ENCODE measurements at places on chromosomes 12 and 14.
A peak's percentile ranks its signal among the peaks of the same experiment; 100 is the strongest.

- no peak for DNase-seq
Measured at GRCh38 chr12:31206038-31206670, 119.8 kb downstream of the SINHCAF start.

- no peak for DNase-seq
Measured at GRCh38 chr14:99042381-99043266, 229.4 kb downstream of the BCL11B start.

- DNase-seq = no peak
Measured at GRCh38 chr12:68327896-68328295, 4.3 kb downstream of the MDM1 start.

- DNase-seq = no peak
Measured at GRCh38 chr12:125579916-125580315, 514.7 kb downstream of the AACS start.

- DNase-seq = no peak
Measured at GRCh38 chr14:37583358-37584210, 11.5 kb downstream of the FOXA1 start.

GRCh38 chr12:68910128-68910527 is 22.8 kb downstream of the CPM start:
- no peak for DNase-seq

- no peak for DNase-seq
Measured at GRCh38 chr12:67046062-67046461, 223.1 kb upstream of the CAND1 start.

- no peak for DNase-seq
Measured at GRCh38 chr12:89769483-89769818, 60.8 kb upstream of the ATP2B1 start.

DNA sequence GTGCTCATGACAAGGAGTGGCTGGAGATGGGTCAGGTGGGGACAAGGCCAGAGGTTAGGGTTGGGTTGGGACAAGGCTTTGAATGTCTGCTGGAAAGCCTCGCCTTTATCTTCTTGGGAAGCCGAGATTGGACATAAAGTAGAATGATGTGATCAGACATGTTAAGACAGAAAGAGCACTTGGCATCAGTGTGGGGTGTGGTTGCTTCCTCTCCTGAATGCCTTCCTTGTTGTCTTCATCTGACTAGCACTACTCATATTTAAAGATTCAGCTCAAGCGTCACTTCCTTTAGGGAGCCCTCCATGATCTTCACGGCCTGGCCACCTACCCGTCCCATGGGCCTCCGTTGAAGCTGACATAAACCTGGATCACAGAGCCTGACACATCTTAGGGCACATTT is 14.8 kb upstream of the C12orf75 start:
- DNase-seq = no peak

- no peak for DNase-seq
Measured at GRCh38 chr12:56836800-56837663, 73.9 kb downstream of the HSD17B6 start.

GRCh38 chr12:92434607-92435025 is 268.2 kb upstream of the PLEKHG7 start:
- no peak for DNase-seq

- DNase-seq = no peak
Measured at GRCh38 chr12:83323866-83324265, 637.2 kb downstream of the TMTC2 start.

DNA sequence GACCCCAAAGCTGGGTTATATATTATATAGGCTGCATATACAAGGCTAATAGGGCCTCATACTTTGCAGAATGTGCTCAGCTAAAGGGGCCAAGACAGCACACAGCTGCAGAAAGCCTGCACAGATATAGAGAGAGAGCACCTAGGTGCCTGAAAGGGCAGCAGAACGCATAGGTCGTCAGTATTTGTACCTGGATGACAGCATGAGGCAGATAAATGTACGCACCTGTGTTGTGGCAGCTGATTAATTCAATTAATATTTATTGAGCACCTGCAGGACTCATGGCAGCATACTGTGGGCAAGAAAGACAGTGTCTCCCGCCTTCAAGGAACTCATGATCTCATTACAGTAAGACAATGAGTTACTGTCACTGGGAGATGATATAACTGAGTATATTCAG is 33.4 kb downstream of the SPTB start:
- DNase-seq = no peak

- no peak for DNase-seq
Measured at GRCh38 chr12:92304371-92305055, 158.9 kb upstream of the BTG1 start.

DNA sequence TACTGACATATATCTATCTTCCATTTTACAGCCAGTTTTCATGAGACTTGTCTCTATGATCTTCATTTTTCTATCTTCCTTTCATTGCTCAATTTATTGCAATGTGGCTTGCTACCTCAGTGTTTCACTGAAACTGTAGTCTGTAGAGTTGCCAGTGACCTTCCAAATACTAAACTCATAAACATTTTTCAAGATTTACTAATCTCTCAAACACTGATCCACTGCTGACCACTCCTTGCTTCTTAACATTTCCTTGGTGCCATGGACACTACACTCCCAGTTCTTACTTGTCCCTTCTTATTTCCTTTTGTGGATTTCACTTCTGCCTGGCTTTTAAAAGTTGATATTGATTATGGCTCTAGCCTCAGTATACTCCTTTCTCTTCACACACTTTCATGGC is 95.4 kb upstream of the SLCO1C1 start:
- no peak for DNase-seq

- DNase-seq = no peak
Measured at GRCh38 chr12:92191061-92191460, 45.4 kb upstream of the BTG1 start.

- DNase-seq = no peak
Measured at GRCh38 chr14:31216359-31216758, 8.8 kb upstream of the HECTD1 start.

- DNase-seq = peak; percentile 41
Measured at GRCh38 chr12:66860752-66861750, 182.2 kb upstream of the GRIP1 start.

- no peak for DNase-seq
Measured at GRCh38 chr12:65690477-65690876, 133.8 kb upstream of the HMGA2 start.

GRCh38 chr14:87756661-87757060 is 236.3 kb downstream of the GALC start:
- DNase-seq = no peak

DNA sequence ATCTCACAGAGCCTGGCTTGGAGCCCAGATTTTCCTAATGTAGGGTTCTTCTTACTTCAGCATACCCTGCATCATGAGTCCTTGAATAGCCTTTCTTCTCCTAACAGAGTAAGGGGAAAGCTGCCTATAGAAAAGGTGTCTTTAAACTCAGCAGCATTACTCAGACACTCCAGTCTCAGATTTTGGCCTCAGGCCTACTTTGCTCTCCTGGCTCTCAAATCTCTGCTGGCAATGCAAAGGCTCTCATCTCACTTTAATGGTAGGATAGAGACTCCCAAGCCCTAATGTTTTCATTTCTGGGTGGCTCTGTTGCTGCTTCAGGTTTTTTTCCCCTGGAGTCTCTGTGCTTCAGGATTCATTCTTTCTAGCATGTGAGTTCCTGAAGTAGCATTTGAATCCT is 9.1 kb upstream of the NKX2-8 start:
- DNase-seq = no peak

GRCh38 chr14:64841772-64842750 is 37.6 kb downstream of the SPTB start:
- no peak for DNase-seq

GRCh38 chr12:112905451-112906089 is 1.2 kb upstream of the OAS1 start:
- no peak for DNase-seq

GRCh38 chr12:67705394-67706370 is 57.1 kb downstream of the DYRK2 start:
- DNase-seq = no peak

- DNase-seq = no peak
Measured at GRCh38 chr14:57122129-57122528, 146.6 kb downstream of the EXOC5 start.

DNA sequence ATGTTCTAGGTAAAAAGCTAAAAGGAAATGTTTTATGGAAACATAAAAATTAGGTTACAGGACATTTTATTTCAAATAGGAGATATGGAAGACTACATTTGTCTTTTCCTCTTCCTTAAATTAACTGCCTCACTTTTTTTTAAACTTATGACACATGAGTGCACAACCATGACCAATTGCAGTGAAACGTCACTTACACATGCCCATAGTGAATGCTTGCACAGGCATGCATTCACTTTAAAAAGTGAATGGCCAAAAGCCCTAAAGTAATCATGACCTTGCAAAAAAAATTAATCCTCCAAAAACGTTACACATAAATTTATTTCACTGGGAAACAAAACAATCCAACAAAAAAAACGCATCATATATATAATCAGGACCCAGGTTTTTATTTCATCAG is 343.2 kb upstream of the TMTC1 start:
- no peak for DNase-seq

DNA sequence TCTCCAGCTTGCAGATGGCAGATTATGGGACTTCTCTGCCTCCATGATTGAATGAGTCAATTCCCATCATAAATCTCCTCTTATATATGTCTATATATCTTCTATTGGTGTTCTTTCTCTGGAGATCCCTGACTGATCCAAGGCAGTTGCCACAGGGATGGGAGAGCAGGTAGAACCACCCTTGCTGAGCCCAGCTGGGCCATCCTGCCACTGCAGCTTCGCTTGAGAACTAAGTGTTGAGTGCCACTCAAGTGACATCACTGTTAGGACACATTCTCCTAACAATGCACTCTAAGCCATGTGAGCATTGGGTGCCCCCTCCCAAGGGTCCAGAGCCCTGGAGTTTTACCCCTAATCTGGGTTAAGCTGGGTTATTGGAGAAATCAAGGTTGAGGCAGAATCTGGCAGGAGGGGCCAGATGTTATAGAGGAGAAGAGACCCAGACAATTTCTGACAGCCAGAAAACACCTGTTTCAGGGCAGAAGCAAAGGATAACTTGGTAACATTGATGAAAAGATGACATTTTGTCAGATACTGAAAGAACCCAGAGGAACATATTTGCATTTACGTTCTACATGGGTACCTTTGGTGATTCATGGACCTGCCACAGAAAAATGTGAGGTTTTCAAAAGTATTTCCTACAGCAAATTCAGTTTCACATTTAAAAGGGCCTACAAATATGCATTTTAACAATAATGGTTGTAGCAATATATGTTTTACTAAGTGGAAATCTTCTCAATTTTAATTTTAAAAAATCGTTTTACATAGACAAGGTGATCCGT is 57.2 kb upstream of the MAX start:
- no peak for DNase-seq

DNA sequence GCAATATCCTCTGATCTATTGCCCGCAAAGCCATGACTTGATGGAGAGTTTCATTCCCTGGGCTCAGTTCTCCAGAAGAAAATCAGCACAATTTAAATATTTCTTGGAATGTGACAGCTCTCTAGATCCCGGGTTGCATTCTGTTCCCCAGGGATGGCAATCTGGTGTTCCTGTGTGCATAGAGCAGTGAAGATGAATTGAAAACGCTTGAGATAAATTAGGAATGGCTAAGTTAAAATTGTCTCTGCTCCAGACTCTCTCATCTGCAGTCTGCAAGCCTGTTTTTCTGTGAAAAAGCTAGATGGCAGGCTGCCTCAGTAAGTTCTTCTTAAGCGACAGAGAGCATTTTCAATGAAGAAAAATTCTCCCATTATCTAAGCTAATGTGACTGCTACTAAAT is 582.5 kb upstream of the MGAT4C start:
- no peak for DNase-seq

- DNase-seq = peak; percentile 4
Measured at GRCh38 chr14:105866841-105867321, 340.5 kb downstream of the TMEM121 start.

DNA sequence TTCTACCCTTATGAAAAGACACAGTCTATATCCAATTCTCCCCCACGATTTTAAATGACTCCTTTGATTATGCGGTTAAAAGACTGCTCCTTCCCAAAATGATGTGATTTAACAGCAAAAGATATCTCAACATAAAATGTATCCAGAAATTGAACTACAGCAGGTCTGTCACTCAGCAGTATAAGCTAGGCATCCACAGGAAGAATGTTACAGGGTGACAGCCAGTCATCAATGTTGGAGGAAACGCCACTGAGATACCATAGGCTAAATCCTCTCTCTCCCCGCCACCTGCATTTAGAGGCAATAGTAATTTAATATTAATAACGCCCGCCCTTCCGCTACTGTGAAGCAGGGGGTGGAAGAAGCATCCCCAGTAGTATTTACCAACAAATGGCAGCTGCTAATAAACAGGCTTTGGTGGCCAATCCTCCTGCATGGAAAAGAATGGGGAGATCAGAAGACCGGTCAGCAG is 613 bp downstream of the RECQL start:
- no peak for DNase-seq
